ENCODE measurements at places on chromosomes 1 and 21.
A peak's percentile ranks its signal among the peaks of the same experiment; 100 is the strongest.

- peak; percentile 88 for DNase-seq
Observed at GRCh38 chr1:165903672-165904071, 76.3 kb downstream of the UCK2 start.

DNA sequence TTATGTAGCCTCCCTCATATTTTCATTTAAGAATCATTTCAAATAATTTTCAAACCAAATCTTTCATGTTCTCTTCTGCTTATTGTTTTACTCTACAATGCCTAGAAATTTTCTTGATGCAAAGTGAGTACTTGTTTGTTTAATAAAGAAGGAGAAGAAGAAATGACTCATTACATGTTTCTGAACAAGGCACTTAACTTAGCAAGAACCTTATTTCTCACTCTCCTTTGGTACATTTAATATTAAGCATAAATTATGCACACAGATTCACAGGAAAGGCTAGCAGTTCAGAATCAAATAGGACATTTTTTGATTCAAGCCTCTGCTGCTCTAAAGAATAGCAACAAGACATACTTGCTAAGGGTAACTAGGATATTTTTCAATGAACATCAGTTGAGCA lies 9.1 kb downstream of the SCYL3 start:
- no peak for DNase-seq

DNA sequence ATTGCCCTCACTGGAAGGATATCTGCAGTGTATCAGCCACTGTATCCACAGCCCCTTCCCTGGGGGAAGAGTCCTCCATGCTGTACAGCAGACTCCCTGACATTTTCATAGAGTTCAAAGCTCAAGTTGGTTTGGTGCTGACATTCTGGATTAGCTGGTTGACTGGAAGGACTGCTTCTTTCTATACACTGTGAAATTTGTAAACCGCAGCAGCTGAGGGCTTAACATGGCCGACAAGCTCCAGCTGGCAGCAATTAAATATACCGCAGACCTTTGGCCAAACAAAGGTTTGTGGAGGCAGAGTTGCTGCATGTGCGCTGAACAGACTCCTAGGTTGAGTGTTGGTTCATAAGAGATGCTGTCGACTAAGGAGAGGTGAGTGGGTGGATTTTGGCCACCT lies 126.4 kb downstream of the DHRS3 start:
- DNase-seq, result no peak

DNA sequence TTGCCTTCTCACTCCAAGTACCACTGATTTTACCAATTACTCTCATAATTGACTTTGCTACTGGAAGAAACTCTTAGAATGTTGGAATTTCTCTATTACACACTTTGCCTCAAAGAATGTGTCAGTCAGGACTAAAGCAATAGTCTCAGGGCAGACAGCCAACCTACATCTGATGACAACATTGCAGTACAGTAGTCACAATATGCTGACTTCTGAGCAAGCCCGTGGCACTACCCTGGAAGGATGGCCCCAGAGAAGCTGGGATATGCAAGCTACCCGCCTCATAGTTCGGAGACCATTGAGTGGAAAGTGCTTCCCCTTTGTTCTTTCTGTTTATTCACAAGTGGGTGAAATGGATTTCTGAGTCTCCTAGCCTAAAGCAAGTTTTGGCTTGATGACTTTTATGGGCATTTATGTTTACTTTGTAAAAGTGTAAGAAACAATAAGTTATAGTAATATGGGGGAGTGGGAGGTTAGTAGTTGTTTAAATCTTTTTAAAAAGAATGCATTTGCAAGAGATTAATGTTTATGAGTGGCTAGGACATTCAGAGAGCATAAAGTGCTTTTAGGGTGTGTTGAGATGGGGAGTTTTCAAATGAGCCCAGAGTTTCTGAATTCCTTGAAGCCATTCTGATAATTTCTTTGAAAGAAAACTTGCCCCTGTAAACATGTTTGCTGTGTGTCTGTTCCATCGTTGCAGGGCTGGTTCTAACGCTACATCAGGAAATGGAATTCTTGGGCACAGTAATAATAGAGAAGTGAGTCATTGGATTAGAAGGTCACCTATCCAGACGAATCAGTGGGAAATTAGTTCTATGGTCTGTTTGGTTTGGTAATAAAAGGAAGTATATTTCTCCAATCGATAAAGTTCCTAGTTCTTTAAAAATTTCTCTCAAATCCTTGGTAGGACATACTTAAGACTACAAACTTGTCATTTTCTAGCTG lies 63.8 kb downstream of the LMO4 start:
- DNase-seq, result peak; percentile 87

DNA sequence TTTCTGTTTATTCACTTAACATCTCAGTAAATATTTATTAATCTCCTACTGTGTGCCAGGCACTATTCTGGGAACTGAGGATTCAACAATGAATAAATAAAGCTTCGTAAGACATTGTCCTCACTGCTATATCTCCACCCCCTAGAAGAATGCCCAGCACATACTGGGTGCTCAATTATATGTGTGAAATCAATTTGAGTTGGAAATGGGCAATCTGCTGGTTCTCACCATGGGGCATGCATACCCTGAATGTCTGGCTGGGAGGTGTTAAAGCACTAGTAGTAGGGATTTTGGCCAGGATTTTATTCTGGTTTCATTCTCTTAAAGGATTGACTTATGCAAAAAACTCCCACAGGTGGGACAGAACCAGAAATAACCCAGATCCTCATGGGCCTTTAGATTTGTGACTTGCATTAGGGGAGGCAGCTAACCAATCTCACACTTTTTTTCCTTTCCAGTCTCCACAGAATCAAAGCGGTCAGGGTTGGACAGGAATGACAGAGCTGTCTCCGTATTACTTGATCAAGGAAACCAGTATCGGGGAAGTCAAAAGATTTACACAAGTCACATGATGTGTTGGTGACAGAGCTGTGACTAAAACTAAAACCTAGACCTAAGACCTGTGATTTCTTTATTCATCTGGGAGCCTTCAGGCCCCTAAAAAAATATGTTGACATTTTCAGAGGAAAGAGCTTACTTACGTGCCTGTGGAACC lies 12.8 kb downstream of the GFI1 start:
- DNase-seq, result no peak

GRCh38 chr1:240496941-240497340 lies 115.0 kb downstream of the GREM2 start:
- DNase-seq, result peak; percentile 70

DNA sequence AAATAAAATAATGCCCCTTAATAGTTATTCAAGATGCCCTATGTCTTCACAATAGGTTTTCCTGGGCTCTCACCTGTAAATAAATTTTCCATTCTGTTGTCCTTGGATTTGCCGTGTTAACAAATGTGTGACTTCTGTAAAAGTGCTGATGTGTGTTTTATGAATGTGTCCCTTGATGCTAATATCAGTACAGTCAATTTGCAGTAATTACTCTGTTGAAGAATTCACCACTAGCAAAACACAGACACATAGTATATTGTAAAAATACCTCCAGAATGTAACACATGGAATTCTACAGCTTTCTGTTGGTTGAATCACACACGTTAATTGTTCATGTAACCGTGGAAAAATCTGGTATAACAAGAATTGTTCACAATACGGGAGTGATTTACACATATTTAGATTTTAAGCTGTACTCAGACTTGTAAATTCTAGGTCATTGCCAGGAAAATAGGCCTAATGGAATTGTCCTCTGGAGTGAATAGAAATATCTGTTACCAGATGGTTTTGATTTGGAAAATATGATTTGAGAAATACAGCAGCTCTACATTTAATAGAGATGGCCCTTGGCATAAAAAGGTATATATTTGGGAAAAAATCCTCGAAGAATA lies 36.7 kb upstream of the KCNK2 start:
- DNase-seq, result no peak

- DNase-seq, result no peak
Observed at GRCh38 chr1:210746024-210746731, 387.8 kb downstream of the KCNH1 start.

DNA sequence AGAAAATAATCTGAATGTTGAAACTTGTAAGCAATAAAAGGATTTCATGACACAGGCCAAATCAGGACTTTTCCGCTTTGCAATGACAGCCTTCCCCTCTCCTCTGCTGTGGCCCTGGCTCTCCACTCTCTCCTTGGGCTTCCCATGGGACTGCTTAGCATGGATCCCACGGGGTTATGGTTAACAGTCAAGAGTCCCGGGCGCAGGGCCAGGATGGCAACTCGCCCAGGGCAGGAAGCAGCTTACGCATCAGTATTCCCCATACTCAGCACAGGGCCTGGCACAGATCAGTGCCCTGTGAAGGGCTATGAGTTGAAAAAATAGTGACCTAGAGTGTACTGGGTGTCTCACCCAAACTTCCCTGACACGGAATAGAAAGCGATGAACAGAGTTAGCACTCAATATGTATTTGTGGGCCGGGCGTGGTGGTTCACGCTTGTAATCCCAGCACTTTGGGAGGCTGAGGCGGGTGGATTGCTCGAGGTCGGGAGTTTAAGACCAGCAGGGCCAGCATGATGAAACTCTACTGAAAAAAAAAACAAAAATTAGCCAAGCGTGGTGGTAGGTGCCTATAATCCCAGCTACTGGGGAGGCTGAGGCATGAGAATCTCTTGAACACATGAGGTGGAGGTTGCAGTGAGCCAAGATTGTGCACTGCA lies 29.1 kb upstream of the GRHL3 start:
- DNase-seq, result peak; percentile 96

DNA sequence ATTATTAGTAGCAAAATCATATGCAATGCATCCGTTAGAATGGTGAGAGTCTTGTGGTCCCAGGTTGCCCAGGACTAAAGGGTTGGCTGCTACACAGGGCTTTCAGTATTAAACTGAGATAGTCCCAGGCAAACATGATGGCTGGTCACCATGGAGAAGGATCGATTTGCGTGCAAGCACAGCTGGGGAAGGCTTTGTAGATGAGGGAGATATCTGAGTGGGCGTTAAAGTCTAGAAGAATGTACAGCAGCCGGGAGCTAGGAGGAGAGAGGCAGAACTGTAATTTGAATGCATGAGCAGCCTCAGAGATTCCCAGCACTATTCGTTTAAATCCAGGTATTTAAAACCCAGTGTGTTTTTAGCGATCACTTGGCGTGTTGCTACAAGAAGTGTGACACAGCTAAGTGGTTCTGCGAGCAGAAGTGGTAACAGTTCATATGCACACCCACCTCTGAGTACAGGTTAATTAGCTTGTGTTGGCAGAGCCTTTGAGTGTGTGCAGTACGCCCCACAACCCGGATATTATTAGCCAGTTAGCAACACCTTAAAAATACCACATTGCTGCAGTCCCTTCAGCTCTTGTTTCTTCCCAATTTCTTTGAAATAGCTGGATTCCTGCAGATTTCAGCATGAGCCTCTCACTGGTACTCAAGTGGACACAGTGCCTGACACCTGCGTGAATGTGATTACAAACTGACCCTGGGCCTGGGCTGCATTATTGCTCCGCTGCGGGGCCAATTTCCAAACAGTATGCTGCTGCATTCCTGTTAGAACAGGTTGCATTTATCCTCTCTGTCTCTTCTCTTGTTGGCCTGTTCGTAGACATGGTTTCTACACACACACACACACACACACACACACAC lies 67.2 kb upstream of the SCAF4 start:
- no peak for DNase-seq

- DNase-seq, result no peak
Observed at GRCh38 chr1:41465741-41466140, 18.7 kb downstream of the EDN2 start.

DNA sequence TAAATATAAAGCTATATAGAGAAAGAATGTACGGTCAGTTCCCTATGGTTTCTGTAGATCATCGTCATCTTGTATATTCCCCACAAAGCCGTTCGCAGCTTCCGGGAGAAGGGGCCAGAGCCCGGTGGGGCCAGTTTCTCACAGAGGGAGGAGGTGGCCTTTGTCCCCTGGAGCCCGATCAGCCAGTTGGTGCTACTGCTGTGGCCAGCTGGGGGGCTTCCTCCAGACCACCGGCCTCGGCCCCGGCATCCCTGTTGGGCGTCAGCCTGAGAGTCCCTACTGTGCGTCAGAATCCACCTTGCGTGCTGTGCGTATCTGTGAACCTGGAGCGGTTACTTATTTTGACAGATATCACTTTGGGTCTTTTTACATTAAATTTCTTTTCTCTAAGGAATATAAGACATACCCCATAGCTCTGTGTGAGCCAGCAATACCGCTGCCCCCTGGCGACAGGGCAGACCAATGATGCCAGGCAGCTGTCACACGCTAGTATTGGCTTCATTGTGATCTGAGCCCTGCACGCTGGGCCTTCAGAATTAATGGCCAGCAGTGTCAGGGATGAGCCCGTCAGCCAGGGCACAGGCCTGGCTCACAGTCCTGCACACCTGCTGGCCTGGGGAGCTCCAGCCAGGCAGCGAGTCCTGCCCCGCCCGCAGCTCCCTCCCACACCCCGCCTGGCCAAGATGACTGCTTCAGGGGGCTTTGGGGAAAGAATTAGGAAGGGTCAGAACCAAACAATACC lies 145.9 kb downstream of the PGBD5 start:
- no peak for DNase-seq

- peak; percentile 96 for DNase-seq
Observed at GRCh38 chr1:225449261-225449660, 21.4 kb upstream of the LBR start.

DNA sequence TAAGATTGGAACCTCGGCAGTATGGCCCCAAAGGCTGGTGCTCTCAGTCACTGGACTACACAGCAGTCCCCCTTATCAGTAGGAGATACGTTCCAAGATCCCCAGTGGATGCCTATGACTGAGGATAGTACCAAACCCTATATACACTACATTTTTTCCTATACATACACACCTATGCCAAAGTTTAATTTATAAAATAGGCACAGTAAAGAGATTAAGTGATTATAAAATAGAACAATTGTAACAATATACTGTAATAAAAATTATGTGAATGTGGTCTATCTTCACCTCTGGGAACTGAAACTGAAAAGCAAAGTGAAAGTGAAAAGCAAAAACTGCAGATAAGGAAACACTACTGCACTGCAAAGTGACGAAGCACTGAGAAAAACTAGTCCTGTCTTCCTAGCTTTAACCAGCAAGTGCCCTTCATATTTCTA lies 96.8 kb downstream of the INTS7 start:
- no peak for DNase-seq

- DNase-seq, result no peak
Observed at GRCh38 chr21:30502041-30502440, at the start of gene KRTAP19-5. KRTAP19-5 (minus strand) TSS chr21:30502141; CDS start chr21:30502090, 51 bp downstream.

DNA sequence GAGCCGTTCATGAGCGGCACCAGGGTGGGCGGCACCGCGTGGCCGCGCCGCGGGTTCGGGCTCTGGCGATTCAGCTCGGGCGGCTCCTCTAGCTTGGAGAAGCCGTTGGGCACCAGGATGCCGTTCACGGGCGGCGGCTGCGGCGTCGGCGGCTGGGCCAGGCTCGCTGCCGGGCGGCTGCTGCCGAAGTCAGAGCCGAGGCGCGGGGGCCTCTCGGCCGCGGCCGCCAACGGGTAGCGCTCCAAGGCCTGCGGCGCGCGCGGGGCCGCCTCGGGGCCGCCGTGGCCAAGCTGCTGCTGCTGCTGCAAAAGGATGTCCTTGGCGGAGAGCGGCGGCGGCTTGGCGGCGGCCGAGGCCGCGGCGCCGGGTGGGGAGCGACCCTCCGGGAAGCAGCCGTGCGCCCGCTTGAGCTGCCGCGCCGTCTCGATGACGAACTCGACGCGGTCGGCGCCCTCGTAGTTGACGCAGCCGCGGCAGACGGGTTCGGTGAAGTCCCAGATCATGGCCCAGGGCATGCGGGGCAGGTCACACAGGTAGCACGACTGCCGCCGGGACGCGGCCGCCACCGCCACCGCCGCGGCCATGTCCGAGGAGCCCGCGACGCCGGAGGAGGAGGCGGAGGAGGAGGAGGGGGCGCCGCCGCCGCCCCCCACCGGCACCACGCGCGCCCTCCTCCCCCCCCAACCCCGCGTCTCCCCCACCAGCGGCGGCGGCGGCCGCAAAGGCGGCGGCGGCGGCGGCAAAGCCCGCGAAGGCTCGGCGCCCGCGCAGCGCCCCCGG lies 877 bp downstream of the IRF2BP2 start:
- peak; percentile 69 for DNase-seq

All from kidney tubule cell (primary cell).